ENCODE measurements at places on chromosomes 16 and 17.

GRCh38 chr16:20871258-20871657, 28.9 kb downstream of the DCUN1D3 start:
- DNase-seq, result no peak

GRCh38 chr16:2664574-2664982, 17.7 kb upstream of the KCTD5 start:
- DNase-seq, result no peak

DNA sequence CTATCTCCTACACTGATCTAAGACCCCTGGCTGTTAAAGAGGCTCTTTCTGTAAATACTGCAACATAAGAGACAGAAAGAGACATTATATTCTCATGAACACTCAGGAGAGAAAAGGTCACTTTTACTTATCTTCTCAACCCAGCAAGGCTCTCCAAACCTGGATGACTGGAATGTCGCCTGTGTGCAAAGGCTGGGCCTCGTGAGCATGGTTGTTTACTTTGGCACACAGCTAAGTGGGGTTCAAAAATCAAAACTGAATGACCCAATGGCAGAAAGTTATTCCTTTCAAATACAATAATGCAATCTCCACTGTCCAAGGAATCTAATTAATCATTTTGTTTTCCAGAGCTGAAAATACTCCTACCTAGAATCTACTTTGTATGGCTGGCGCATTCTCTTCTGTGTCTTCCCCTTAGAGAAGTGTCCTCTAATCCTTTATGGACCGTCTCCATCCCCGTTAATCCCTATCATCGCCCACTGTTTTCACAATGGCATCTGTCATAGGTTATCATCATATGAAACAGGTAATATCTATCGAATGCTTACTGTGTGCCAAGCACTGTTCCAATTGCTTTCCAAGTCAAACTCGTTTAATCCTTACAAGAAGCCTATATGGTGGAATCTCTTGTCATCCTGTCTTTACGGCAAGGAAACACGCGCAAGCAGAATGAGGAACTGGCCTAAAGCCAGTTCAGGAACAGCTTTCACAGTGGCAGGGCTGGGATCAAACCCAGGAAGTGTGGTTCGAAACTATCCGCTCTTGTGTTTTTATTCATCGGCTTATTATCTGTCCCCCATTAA, 1.3 kb downstream of the SLX4 start:
- DNase-seq, result no peak

DNA sequence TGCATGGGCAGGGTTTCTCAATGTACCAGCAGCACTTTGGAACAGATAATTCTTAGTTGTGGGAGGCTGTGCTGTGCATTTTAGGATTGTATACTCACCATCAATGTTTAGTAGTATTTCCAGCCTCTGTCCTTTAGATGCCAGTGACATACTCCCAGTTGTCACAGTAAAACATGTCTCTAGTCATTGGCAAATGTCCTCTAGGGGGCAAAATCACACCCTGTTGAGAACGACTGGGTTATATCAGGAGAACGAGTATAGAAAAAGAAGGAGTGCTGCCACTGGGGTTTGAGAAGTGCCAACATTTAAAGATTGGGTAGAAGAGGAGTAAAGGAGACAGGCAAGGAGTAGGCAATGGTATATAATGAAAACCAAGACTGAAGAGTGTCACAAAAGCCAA, 37.9 kb upstream of the SMIM36 start:
- DNase-seq, result no peak

- no peak for DNase-seq
Measured at GRCh38 chr17:28983286-28984230, 22.3 kb downstream of the SEZ6 start.

GRCh38 chr17:70168977-70169708, at the start of gene KCNJ2:
Gene KCNJ2, plus strand, starts transcription at chr17:70169532. Its CDS starts 5,508 bp downstream, at chr17:70175040.
- DNase-seq, result peak; percentile 77
